Stimulated activated CD4-positive, alpha-beta T cell treated with anti-CD3 and anti-CD28 coated beads, TNF-alpha, amount 100 ng/mL, for 1 hour (primary cell): ENCODE measurements at places on chromosomes 2 and 18.

- no peak for DNase-seq
Measured at GRCh38 chr18:60549338-60549960, 176.9 kb upstream of the MC4R start.

- no peak for DNase-seq
Measured at GRCh38 chr2:184879671-184880070, 281.3 kb downstream of the ZNF804A start.

DNA sequence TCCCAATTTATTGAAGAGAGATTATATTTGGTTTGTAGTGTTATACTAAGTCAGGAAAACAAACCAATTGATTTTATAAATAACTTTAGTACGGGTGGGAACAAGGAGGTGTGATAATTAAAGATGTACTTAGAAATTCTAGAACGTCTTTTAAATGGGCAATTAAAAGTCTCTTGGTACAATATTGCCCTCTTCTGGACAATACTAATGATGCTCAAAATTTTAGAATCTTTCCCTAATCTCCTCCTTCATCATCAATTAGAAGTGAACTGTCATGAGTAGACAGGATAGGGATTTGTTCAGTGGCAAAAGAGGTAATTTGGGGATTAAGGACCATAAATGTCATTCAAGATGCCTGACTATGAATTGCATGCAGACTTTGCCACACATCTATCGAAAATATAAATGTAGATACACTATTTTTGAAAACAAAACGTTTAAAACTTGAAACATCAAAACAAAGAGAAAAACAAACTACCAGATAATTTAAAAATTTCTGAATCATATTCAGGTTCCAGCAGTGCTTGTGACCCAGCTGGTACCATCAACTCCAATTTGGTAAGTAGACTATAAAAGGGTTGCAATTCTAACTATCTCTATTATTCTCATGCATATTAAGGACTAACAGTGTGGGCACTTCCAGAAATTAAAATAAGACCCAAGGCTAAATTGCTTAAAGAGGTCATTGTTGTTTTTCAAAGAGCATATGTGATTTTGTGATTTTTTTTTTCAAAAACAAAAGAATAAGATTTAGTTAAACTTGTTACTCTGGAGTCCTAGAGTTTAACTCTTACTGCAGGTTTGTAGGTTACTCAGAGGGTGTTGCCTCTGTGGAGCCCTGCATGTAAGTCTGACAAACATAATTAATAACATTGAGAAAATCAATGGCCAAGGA, 123.5 kb downstream of the LAMA3 start:
- DNase-seq = no peak

GRCh38 chr18:75293591-75293990, 83.0 kb downstream of the TSHZ1 start:
- no peak for DNase-seq

DNA sequence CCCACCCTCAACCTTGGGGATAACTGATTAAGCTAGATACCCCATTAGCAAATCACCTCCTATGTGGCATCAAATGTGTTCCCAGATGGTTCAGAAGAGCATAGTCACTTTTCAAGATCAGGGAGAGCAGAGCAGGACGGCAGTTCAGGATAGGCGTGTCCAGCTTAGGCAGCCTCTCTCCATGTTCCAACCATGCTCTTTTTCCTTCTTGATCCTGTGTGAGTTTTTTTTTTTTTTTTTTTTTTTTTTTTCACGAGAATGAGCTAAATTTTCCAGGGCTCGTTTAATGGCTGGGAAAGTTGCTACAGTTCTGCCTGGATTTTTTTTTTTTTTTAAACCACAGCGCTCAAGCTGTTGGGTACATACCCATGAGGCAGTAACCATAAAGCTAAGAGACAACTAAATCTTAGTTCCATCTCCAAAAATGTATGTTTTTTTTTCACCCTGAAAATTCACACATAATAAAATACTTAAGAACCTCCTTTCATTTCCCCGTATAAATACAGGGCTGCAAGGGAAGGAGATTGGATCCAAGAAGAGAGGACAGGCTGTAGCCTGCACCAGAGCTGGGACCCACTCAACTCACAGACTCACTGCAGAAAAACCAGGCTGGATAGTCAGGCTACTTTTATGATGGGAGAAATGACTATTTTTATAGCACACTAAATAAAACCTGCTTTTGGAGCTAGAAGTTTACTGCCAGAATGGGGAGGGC, 244.3 kb downstream of the SETBP1 start:
- no peak for DNase-seq

DNA sequence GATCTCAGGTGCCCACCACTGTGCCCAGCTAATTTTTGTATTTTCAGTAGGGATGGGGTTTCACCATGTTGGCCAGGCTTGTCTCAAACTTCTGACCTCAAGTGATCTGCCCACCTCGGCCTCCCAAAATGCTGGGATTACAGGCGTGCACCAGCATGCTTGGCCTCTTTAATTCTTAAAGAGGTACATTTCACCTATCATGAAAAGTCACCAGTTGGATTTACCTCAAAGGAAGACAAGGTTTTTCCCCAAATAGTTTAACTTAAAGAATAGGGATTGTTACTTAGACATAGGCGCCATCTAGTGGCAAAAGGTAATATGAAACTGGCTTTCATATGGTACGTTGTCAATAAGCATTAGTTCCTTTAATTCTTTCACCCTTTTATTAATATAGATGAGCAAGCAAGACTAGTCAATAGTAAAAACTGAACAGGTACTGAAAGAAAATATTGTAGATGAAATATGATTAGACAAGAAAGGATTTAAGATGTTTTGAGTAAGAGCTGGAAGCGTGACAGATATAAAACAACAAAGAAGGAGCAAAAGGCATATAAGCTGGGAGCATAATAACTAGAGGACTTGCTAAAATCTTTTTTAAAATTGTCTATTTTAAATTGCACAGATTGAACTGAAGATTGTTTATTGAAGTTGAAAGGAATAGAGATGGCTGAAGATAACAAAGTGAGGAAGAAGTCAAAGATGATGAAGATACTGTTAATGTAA, 35.0 kb upstream of the PSMD14 start:
- DNase-seq = no peak

- DNase-seq = no peak
Measured at GRCh38 chr2:94956797-94957391, 68.6 kb upstream of the MAL start.

- DNase-seq = no peak
Measured at GRCh38 chr2:232382331-232383225, 4.0 kb downstream of the ALPP start.

GRCh38 chr18:62001396-62001795, 108.6 kb upstream of the RNF152 start:
- DNase-seq = no peak

GRCh38 chr2:154130821-154131220, 259.1 kb downstream of the GALNT13 start:
- no peak for DNase-seq

DNA sequence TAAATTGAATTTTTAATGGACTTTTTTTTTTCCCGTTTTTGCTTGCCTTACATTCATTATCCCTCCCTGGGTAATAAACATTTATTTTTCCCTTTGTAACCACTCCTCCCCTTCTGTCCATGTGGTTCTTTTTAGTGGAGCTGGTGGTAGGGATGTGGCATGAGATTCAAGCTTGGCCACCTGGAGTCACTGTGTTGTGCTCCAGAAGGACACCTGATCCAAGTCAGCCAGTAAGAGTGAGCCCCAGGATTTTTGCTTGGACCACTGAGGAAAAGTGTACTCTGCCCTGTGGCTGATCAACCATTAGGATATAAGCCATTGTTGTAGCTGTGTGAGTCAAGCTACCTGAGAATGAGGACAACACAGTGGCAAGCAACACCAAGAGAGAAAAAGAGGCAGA, 11.1 kb upstream of the ACTR3 start:
- DNase-seq = no peak

DNA sequence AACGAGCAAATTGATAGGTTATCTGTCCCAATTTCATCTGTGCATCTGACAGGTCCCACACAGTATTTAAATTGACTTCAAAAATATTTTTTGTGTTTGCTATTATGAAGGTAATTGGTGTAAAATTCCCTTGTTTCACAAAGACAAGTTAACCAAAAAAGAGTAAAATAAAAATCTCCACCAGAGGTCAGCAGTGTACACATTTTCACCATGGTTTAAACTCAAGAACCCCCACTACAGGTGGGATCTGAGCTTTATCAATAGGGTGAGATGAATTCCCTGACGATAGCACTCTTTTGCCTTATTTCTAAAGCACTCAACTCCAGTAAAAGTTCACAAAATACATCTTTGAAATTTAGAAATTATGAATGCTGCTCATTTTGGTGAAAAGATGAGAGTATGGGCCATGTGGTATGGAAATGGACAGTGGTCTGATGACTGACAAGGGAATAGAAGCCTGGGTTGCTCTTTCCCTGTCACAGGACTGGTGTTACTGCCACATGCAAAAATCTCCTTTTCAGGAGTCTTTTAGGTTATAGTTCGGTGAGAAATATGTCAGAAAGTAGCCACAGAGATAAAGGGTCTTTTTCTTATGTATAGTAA, 68.0 kb downstream of the SERPINB8 start:
- DNase-seq = no peak

- DNase-seq = no peak
Measured at GRCh38 chr2:3079959-3080948, 297.4 kb downstream of the EIPR1 start.

- DNase-seq = no peak
Measured at GRCh38 chr2:174106736-174107135, 141.6 kb upstream of the SP3 start.

DNA sequence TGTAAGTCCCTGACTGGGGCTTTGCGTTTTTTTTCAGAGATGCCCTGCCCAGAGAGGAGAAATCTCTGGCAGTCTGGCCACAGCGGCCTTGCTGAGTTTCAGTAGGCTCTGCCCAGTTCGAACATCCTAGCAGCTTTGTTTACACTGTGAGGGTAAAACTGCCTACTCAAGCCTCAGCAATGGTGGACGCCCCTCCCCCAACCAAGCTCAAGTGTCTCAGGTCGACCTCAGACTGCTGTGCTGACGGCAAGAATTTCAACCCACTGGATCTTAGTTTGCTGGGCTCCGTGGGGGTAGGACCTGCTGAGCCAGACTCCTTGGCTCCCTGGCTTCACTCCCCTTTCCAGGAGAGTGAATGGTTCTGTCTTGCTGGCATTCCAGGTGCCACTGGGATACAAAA, 31.7 kb downstream of the L3MBTL4 start:
- no peak for DNase-seq

DNA sequence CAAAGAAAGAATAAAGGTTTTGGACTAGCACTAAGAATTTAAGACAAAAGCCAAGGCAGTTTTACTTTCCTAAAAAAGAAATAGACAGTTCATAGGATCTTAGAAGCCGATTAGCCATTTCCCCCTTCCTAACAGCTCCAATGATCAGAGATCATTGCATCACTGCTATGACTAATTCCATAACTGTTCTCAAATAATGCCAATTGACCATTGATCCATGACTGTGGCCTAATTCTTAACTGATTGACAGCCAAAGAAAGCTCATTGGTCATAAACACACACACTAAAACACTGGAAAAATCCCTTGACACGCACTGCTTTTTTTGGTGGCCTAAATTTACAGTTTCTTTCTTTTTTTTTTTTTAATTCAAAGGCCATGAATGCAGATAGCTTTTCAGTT, 345.0 kb upstream of the ACVR2A start:
- DNase-seq = no peak
